Stimulated activated CD4-positive, alpha-beta T cell treated with anti-CD3 and anti-CD28 coated beads, TNF-alpha, amount 100 ng/mL, for 48 hours (primary cell): ENCODE measurements at places on chromosomes 2 and 18.

DNA sequence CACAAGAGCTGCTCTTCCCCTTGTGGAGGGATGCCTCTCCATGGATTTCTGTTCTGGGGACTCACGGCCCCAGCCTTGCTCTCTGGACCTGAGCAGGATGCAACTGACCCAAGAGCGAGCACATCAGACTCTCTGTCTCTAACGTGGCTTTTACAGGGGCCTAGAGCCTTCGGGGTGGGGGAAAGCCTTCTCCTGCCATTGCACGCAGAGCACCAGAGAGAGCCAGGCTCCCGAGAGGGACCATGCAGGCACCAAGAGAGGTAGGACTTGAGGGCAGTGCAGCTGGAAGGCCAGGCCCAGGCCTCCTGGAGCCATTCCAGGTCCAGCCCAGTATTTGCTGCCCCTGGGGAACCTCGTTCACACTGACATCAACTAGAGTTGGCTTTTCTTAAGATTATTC lies 475.6 kb upstream of the MYT1L start:
- no peak for DNase-seq

- no peak for DNase-seq
Observed at GRCh38 chr2:100945930-100946607, 56.0 kb upstream of the RPL31 start.

DNA sequence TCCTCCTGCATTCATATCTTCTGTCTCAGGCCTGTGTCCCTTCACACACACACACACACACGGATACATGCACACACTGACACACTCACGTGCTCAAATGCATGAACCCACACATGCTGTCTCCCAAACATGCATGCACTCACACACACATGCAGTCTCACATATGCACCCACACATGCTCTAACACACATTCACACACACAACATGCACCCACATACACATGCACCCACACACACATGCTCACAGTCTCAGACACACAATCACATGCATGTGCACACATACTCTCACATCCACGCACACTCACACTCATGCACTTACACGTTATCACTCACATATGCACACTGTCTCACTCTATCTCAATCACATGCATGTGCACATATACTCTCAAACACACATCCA lies 1.9 kb upstream of the CD226 start:
- DNase-seq: no peak

DNA sequence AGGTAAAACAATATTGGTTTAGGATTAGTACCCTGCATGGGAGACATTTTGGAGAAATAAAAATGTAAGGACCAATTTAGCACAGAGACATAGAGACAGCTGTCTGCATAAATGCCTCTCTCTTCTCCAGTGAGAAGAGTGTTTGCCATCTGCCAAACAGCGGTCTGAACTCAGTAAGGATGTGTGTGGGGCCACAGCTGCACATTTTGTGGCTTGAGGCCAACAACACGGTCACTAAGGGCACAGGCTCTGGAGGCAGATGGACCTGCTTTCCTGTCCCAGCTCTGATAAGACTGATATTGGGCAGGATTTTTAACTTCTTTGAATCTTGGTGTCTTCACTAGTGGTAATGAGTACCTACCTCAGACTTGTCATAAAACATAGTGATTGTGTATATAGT lies 10.2 kb downstream of the ZBTB14 start:
- no peak for DNase-seq

GRCh38 chr2:101064868-101065549 lies 62.9 kb downstream of the RPL31 start:
- no peak for DNase-seq

- no peak for DNase-seq
Observed at GRCh38 chr2:134218414-134218813, 35.5 kb upstream of the MGAT5 start.

- no peak for DNase-seq
Observed at GRCh38 chr2:10919771-10920621, 8.3 kb downstream of the KCNF1 start.

DNA sequence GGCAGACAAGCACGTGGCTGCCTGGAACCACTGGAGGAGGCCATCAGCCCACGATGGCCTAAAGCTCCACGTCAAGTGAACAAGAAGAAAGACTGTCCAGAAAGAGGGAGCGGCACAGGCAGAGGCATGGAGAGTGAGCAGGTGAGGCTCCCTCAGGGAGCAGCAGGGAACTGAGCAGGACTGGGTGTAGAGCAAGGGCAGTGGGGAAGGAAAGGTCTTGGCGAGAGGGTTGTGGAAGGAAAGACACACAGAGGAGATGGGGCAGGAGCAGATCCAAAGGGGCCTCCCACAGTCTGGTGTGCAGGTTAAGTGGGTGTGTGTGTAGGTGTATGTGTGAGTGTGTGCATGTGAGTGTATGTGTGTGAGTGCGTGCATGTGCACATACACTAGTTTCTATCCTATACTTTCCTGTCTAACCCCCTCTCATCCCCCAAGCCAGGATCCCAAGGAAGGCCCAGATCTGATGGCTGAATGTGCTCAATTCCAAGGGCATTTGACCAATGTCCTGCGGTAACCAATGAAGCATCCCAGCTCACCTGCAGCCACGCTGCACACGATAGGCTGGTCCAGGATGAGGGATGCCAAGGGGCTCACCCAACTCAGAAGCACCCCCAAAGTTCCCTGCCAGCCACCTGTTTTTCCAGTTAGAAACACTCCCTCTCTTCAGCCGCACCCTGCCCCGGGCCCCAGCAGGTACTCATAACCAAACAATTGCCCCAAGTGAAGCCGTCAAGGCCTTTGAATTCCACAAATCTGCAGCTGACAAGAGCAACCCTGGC lies 262.5 kb upstream of the RAB6C start:
- no peak for DNase-seq

DNA sequence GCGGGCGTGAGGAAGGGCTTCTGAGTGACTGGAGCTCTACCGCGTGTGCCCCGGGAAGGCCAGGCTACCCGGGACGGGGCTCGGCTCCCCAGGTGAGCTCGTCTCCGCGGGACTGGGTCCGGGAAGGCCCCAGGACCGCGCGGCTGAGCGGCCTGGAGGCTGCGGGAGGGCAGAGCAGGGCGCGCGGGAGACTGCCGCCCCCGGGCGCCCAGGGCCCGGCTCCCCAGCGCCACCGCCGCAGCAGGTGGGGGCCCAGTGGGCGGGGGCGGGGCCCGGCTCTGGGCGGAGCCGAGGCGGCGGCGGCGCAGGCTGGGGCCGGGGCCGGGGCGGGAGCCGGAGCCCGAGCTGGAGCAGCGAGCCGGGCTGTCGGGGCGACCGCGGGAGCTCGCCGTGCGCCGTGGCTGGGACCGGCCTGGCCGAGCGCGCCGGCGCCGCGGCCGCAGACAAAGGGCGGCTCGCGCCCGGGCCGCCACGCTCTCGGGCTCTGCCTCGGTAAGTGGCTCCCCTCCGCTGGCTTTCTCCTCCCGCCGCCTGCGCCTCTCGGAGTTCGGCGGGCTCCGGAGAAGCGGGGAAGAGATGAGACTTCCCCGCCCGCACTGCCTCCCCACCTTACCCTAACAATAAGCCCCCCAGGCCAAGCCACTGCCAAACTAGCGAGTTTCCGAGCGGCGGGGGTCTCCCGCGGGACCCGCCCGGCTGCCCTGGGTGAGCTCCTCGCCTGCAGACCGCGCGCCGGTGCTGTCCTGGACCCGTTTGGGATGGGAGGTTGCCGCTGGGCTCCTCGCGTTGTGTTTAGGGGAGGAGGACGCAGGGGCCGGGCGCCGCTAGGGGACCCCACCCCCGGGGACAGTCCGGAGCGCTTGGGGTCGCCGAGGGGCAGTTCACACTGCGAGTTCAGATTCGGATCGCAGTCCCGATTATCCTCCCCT lies at the start of gene MAPK4:
Gene MAPK4 (plus strand): TSS at position 336 of the 929 bp plus-strand sequence. CDS start 103,872 bp downstream, outside the sequence.
- no peak for DNase-seq

GRCh38 chr2:237185553-237185925 lies 99.8 kb downstream of the COPS8 start:
- no peak for DNase-seq

DNA sequence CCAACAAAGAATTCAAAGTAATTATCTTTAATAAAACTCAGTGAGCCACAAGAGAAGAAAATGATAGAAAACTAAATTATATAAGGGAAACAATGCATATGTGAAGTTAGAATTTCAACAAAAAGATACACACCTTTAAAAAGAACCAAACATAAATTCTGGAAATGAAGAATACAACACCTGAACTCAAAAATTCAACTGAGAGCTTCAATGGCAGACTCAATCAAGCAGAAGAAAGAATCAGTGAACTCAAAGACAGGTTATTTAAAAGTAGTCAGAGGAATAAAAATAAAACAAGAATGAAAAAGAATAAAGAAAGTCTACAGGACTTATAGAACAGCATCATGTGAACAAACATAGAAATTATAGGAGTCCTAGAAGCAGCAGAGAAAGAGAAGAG lies 73.4 kb downstream of the L3MBTL4 start:
- DNase-seq: no peak

- DNase-seq: no peak
Observed at GRCh38 chr18:57149531-57149930, 2.6 kb downstream of the BOD1L2 start.

DNA sequence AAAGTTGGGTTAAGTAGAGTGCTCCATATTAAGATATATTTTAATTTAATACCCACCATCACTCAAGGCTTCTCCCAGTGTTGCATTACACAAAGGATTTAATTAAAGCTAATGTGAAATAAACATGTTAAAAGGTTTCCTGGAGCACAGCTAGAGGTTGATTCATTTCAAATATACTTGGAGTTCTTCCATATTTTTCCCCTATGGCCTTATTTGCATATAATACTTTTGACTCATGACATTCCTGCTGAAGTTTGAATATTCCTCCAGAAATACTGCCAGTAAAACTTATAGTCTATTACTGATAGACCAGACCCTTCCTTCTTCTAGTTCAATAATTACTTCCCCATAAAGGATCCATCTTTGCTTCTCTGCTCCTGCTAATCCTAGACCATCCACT lies 227.5 kb downstream of the GULP1 start:
- DNase-seq: no peak

- no peak for DNase-seq
Observed at GRCh38 chr18:58412844-58413666, 215.8 kb downstream of the ALPK2 start.

DNA sequence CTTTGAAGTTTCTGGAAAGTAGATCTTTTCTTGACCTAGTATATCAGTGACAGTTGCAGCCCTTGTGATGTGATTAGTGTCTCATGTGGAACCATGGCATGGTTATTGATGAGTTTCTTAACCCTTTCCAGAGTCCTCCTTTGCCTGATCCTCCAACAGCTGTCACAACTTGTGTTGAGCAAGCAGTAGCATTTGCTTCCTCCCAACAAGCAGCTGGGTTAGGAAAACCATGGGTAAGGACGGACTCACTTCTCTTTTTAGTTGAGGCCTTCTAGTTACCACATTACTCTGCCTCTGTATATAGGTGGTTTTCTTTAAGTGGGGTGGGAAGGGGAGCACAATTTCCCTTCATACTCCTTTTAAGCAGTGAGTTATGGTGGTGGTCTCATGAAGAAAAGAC lies 96.3 kb downstream of the XRCC5 start:
- no peak for DNase-seq

GRCh38 chr18:74541703-74542555 lies 7.6 kb downstream of the CNDP1 start:
- DNase-seq: no peak

DNA sequence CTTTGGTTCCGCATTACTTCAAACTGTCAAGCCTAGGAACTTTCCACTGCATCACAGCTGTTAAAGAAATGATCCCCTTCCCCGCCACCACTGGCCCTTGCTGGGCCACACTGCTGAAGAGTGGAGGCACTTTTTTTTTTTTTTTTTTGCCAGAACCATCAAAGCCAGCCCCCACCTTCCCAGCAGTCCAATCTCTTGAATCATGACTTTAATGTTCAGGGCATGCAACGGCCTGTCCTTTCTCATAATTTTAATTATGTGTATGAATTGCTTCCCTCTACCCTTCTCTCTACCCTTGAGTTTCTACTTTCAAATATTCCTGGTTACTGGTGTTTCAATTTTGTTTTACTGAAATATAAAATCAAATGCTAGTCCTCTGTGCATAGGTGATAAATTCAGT lies 102.1 kb upstream of the LMAN1 start:
- DNase-seq: no peak

DNA sequence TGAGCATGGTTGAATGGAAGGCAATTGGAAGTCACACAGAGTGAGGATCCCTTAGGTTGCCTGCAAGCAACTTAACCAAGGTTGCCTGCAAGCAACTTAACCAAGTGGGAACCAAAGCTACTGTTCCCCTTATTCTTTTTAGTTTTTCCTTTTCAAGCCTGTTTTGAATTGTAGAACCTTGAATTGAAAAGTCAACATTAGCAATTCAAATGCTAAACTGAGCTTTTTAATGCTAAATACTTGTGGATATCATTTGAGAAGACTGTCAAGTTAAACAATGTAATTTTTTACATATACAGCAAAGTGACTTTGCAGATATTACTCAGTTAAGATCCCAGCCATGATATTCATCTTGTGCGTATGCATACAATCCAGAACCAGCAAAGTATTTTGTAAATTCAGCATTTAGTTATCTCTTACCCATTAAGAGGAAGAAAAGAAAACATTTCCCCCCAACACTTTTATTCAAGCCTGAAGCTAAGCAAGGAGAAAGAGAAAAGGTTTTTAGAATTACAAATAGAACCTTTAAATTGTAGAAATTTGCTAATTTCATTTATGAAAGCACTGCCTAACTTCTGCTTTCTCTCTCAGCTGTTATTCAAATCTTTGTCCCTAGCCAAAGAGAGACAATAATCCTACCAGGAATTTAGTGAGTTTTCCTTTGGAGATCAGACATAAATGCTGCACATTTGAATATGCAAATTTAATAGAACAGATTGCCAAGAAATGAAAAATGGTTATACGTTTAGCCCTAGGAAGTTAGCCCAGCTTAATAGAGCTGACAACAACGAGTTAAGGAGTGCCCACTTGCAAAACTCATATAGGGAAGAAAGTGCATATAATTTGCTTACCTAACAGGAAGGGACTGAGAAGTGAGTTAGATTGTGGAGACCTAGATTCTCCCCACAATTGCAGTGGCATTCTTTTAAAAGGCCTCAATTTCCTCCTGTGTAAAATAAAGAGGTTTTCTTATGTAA lies 643.2 kb upstream of the PIK3C3 start:
- DNase-seq: no peak

GRCh38 chr18:67586101-67586500 lies 69.6 kb upstream of the DSEL start:
- no peak for DNase-seq

DNA sequence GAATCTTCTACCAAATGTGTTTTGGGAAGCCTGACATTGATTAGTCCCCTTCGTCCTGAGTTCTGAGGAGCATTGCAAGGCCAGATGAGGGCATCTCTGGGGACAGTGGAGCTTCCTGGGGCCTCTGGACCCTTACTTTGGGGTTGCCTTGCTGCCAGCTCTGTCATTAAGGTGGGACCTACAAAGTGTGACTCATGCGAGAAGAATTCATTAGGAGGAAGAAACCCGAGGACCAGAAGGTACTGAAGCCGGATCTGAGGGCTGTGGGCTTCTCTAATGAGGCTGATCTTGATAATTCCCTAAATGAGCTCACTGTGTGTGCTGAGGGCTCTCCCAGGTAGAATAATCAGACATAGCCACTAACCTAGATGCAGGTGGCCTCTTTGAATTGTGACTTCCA lies 695 bp upstream of the SCYGR2 start:
- no peak for DNase-seq
